ENCODE measurements at places on chromosomes 3 and 15.

DNA sequence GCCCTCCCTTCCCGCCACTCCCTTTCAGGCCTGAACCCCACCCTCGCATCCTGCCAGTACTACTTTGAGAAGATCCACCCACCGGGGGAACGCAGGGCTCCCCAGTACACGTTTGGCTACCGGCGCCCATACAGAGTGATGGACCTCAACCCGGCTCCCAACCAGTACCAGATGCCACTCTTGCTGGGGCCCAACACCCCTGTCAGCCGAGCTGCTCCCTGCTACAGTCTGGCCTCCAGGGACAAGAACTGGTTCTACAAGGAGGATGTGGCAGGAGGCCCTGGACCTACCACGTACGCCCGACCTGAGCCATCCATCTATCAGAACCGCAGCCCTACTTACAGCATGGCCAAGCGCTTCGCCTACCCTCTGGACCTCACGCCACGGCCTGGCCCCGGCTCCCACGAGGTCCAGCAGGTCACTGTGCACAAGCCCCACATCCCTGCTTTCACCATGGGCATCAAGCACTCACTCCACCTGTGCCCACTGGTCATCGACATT, 14.4 kb upstream of the CSPG4 start:
- no peak for DNase-seq

GRCh38 chr3:21682206-21682605, 68.8 kb downstream of the ZNF385D start:
- DNase-seq = no peak

- no peak for DNase-seq
Measured at GRCh38 chr3:137249311-137249940, 291.6 kb downstream of the IL20RB start.

DNA sequence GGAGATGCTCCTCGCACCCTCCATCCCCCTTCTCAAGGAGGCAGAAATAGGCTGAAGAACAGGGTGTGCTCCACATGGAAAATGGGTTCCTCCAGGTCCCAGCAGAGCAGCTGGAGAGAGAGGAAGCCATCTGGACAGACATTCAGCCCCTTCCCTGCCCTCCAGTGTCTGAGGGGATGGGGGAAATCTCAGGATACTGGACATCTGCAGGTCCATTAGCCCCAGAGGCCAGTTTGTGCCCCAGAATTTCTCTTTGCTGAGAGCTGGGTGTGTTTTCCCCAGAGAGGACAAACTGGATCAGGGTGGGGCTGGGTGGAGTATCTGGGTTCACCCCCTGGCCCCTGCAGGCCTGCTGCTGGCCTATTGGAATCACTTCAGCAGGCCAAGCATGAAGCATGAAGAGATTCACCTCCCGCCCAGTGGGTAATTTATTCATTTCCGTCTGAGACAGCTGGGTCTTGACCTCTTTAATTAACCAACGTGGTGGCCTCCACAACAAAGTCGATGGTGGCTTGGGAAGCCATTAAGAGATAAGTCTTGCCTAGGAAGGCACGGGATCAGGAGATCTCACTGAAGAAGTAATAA, 4.6 kb downstream of the FAM3D start:
- DNase-seq = no peak

DNA sequence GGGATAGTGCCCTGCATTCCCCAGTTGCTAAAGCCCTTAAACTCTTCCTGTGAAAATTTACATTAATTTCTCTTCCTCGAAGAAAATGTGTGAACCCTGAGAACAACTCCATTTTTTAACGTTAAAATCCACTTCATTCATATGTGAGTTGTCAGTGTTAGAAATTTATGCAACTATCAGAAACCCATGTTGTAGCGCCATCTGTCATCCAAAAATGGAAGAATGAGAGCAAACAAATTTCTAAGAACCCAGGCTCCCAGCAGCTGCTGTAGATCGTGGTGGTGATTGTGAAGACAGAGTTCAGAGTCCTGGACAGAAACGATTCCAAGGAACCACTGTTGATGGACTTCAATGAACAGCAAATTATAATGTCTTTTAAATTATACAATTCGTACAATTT, 179.7 kb upstream of the NDN start:
- DNase-seq = no peak

- DNase-seq = no peak
Measured at GRCh38 chr15:31869686-31870307, 160.5 kb upstream of the CHRNA7 start.

DNA sequence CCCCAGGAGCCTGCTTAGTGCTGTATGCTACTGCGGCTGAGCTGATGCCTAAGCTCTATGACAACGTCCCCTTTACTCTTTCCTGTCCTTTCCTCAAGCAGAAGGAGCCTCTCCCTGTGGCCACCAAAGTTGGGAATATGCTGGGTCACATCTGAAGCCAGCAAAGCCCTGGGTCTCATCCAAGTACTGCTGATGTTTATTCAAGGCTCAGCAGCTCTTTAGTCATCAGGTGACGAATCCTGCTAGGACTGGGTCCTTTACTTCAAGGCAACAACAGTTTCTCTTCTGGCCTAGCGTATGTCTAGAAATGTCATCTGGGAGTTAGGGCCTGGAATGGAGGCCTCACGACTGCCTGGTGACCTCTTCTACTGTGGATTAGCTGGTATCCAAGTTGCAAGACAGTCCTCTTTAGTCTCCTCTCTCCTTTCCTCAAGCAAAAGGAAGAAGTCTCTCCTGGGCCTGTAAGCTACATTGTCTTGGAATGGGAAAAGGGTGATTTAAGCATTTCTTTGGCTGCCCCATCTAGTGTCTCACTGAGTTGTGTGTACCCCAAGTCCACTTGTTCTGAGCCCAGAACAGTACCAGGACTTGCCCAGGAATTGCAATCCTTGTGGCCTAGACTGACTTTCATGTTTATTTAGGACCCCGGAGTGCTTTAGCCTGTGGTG, 63.9 kb downstream of the TNFAIP8L3 start:
- no peak for DNase-seq

GRCh38 chr3:99487894-99488293, 150.5 kb upstream of the COL8A1 start:
- no peak for DNase-seq

GRCh38 chr3:175749981-175750380, 890.8 kb downstream of the NAALADL2 start:
- DNase-seq = no peak

DNA sequence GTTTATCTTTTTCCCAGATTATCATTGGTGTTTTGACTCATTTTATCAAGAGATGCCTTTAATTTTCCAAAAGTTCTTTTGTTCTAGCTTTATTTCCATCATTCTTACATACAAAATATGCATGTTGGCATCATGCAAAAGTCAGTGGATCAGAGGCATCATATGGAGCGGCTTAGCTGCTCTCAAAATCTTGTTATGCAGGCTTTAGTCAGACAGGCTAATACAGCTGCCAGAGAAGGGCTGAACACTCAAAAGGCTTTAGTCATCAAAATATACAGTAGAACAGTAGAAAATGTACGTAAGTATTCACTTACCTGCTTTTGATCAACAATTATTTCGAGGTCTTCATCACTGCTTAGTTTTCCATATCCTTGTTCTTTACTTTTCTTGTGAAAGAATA, 65.5 kb downstream of the PEX5L start:
- no peak for DNase-seq

Measured in activated CD4-positive, alpha-beta T cell treated with anti-CD3 and anti-CD28 coated beads, Interleukin-2, amount 10 ng/mL, durations not matched to agents 7 days and 5 days (primary cell).